ENCODE measurements at places on chromosomes 11 and 22.

- no peak for DNase-seq
These were observed 31.2 kb downstream of the MTMR3 start for GRCh38 chr22:29914165-29914564.

DNA sequence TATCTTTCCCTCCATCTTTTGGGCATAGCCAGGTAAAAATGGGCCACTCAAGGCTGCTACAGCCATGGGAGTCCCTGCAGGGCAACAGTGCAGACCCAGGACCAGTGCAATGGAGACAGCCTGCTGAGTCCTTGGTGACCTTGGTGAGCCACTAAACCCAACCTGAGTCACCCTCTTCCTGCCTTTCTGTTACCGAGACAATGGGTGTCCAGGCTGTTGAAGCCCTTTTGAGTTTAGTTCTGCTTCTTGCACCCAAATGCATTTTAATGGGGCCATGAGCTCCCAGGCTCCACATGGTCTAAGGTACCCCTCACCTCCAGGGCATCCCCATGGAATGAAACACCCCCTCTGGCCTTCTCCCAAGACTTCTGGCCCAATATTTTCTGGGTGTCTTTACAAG is 874 bp upstream of the PLAAT4 start:
- no peak for DNase-seq

- DNase-seq: no peak
These were observed 64.3 kb upstream of the PITPNB start for GRCh38 chr22:27983361-27983791.

DNA sequence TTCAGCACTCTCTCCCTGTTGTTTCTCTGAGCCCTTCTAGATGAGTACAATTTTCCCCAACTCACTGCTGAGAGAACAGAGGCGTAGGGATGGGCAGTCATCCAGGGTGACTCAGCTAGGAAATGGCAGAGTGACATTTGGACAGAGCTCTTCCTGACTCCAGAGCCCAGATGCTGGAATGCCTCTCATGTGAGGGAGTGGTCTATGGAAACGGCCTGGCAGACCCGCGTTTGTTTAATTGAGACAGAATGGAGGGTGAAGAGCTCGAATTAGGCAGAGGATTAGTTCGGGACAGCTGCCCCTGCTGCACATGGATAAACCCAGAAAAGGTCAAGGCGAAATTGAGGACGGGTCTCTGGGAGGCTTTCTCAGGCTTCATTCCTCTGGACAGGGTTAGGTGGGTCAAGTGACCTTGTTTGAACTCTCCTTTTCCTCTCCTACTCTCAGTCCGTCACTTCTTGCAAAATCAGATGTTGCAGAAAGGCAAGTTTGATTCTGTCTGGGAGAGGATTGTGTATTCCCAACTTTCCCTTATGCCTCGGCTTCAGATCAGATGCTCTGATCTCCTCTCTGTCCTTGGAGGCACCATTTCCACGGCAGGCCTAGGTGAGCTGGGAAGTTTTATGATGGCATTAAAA is 7.6 kb upstream of the LMO2 start:
- no peak for DNase-seq

DNA sequence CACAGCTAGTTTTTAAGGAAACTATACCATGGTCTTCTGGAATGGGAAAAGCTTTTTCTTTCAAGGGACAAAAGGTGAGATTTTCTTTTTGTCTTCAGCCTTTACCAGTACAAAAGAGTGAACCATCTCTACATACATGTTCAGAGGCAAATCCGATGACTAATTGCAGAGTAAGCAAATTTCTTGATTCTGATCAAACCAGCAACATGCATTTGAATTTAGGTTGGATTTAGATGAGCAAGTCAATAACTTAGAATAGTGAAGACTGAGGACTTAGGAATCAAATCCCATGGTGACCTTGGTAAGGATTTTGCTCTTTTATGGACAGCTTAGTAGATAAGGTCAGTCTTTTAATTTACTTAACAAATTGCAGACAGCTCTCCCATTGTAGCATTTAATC is 65.9 kb upstream of the BLID start:
- DNase-seq: no peak
